ENCODE measurements at places on chromosomes 11 and 22.

GRCh38 chr11:126602349-126602940 lies 247.0 kb downstream of the ST3GAL4 start:
- DNase-seq, result no peak

DNA sequence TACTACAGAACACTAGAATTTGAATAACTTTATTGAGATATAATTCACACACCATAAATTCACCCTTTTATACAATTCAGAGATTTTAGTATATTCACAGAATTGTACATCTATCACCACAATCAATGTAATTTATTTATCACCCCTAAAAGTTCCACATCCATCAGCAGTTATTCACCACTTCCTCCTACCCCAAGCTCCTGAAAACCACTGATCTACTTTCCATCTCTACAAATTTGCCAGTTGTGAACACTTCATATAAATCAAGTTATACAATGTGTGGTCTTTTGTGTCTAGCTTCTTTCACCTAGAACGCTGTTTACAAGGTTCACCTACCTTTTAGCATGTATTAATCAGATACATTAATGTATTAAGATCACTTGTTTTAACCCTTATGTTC lies 179.6 kb downstream of the TTC28 start:
- DNase-seq, result no peak

DNA sequence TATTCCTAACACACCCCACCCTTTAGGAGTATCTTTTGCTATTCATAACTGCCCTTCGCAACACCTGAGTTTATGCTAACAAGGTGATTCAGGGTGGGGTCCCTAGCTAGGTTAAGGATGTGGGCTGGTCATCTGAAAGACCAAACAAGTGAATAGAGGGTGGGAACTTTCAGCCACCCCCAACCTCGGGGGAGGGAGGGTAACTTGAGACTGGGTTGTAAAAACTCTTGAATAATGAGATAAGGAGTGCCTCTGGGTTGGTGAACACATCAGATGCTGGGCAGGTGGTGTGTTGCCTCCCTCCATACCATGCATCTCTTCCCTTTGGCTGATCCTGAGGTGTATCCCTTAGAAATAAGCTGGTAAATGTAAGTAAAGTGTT lies 111.5 kb downstream of the SWAP70 start:
- DNase-seq, result no peak

DNA sequence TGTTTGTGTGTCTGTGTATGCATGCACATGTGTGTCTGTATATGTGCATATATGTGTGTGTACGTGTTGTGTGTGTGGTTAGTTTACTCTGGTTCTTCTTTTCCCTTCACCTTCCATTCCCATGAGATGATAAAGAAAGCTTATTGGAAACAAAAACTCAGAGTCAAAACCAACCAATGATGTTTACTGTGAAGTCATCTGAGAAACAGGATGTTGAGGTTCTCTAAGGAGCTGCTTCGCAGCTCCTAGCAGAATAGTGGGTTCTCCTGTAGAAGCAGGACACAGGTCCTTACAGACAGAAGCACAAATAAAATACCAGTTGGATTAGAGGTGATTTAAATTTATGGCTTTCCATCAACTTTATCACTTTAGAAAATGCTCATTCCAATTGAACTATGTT lies 256.1 kb upstream of the PLET1 start:
- DNase-seq, result no peak

- no peak for DNase-seq
Measured at GRCh38 chr11:61696602-61697001, 16.4 kb downstream of the DAGLA start.

GRCh38 chr11:116782728-116783127 lies 5.1 kb downstream of the ZPR1 start:
- DNase-seq, result no peak

DNA sequence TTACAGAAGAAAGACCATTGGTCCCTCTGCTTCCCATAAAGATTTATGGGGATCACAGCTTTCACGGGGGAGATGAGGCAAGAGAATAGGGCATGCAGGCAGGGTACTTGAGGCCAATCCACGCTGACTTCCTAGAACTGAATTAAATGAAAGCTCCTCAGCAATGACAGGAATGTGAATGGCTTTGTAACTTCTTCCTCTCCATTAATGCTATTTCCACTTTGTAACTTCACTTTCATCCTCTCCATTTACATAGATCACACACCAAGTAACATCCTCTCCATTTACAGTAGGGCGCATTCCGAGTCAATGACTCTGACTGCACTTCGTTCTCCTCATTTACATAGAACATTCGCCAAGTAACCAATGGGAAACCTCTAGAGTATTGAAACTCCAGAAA lies 89.8 kb downstream of the PIWIL4 start:
- DNase-seq, result no peak

DNA sequence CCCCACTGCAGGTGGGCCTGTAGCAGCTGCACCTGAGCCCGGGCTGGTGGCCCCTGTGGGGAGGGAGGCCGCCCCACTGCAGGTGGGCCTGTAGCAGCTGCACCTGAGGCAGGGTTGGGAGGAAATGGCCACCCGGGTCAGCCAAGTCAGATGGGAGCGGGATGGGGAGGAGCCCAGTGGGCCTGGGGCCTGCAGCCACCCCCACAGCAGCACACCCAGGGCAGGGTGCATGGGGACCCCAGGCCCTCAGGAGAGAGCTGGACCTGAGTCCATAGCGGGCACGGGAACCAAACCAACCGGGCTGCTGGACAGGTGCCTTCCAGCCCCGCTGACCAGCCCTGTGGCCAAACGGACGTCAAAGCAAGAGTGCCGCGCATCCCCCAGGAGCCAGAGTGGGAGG lies 61.7 kb downstream of the BRD1 start:
- DNase-seq, result no peak

GRCh38 chr22:35561796-35562526 lies 21.3 kb downstream of the RASD2 start:
- no peak for DNase-seq

DNA sequence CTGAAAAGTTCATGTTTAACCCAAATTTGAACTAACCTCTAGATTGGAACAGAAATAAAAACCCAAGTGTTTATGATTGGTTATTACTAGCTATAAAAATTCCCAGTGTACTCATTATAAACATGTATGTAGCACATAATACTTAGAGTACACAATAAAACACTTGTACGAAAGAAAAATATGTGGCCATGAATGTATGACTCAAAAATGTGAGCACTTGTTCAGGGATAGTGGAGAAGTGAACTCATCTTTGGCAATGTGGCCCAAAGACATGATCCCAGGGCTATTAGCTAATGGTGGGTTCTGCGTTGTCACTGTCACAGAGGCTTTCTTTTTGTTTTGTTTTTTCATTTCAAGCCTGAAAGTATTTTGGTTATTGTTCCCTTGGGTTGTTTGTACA lies 72.0 kb downstream of the PPFIBP2 start:
- DNase-seq, result no peak

GRCh38 chr11:95330302-95330701 lies 99.3 kb upstream of the SESN3 start:
- no peak for DNase-seq

DNA sequence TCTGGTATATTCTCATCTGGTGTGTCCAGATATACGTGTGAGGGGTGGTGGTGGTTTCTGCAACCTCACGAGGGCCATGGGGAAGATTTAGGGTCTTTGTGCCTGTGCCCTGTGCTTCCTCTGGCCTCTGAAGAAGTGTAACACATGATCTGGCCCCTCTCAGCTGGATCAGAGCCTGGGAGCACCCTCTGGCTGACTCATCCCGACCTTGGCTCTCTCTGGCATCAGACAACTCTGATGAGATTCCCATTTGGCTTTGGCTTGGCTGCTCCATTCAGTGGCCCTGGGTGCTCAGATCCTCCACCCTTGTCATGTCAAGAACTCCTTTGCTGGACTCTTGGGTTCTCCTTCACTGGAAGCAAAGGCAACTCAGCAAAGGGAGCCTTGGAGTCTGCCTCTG lies 45.2 kb downstream of the RASSF10 start:
- no peak for DNase-seq

DNA sequence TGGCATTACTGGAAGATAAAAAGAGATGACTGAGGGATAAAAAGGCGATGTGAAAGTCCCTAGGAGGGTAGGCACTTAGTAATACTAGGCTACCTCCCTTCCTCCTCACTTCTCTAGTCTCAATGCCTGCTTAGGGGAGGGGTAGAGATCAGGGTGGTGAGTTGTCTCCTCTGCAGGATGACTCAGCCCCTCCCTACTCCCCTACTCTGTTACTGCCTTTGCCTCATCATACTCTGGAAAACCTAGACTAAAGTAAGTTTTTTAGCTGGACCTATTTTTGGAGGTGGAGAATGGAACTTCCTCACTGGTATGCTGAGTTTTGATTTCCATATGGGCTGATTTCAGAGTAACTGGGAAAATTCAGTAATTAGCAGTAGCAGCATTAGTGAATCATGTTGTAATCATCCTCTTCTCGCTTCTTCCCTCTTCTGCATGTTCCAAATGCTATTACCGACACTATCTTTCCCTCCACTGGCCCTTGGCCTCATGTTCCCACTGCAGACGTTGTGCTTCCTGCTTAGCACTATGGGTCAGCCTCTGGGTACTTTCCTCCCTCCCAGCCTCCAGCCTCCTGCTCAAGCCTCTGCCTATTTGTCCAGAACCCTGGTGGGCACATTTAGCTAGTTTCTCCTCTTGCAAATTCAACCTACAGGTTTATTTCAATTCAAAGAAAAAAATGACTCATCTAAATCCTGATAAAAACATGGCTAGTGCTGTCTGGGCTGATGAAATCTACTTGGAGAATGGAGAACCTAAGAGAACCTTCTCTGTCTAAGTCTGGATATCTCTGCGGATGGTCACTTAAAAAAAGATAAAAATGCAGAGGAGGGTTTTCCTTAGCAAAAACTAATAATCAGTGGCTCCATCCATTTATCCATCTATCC lies 281.7 kb downstream of the ST3GAL4 start:
- DNase-seq, result no peak

DNA sequence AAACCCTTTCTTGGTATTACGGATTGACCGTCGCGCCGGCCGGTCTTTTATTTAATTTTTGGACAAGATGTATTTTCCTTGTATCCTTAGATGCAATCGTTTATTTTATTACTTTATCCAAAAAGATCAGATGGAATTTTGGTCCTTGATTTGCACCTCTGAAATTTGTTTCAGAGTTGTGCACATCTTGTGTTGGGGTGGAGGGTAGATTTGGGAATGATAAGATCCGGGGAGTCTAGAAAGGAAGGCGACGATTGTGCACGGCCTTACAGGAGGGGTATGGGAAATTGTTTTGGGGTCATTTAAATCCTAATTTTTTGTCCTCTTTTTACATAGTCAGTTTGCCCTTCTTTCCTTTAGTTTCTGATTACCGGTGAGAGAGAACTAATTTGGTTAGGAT lies 1.4 kb downstream of the KDM2A start:
- DNase-seq, result no peak

- no peak for DNase-seq
Measured at GRCh38 chr22:43313244-43313889, 29.8 kb downstream of the SCUBE1 start.

- no peak for DNase-seq
Measured at GRCh38 chr22:44729391-44730021, 22.9 kb upstream of the ARHGAP8 start.

DNA sequence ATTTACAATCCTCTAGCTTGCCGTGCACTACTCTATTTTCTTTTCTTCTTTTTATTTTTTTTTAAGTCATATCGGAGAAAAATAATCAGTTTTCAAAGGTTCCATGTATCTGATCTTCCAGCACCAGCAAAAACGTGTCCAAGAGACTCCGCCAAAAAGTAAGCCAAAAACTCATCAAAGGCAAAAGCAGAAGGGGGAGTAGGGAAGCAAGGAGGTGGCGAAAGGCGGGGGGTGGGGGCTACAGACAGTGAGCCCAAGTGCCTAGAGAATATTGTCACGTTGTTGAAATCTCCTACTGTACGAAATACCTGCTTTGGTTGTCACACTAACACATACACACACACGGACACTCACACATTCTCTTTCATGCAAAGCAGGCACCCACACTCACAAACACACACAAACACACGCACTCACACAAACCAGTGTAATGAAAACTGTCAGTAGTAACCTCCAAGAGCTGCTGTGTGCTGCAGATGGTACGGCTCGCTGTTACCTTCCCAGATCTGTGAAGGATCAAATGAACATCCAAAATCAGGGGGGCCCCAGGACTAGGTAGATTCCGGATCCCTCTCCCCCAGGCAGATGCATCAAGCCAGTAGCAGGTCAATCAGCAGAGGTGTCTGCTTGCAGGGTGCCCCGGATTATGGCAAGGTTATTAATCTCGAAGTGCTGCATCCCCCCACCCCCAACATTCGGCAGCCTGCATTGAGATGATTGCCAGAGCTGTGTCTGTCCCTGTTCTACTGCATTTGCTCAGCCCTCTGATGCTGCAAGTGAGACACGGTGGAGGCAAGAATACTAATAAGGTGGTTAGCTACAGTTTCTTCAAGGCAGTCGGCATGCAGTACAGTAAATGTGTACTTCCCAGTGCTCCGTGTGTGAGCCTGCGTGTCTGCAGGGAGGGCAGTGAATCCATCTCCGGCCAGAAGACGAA lies at the start of gene LRRC4C:
Gene LRRC4C, minus strand, starts transcription at position 188 of the 937 bp plus-strand sequence.
- no peak for DNase-seq

DNA sequence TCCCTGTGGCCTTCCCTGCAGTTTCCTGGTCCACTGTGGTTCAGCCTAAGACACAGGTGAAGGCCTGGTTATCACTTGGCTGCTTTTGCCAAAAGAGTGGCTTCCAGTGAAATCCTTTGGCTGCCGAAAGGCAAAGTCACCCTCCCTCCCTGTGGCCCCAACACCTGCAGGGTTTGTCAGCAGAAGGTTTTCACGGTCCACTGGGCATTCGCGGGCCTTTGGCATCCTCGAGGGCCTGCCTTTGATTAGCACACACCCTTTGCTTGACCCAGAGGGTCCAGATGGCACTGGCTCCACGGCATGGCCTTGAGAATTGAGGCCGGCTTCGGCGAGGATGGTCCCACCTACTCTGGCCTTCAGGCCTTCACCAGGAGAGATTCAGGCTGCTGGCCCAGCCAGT lies 35.3 kb downstream of the RTN4R start:
- DNase-seq, result no peak

DNA sequence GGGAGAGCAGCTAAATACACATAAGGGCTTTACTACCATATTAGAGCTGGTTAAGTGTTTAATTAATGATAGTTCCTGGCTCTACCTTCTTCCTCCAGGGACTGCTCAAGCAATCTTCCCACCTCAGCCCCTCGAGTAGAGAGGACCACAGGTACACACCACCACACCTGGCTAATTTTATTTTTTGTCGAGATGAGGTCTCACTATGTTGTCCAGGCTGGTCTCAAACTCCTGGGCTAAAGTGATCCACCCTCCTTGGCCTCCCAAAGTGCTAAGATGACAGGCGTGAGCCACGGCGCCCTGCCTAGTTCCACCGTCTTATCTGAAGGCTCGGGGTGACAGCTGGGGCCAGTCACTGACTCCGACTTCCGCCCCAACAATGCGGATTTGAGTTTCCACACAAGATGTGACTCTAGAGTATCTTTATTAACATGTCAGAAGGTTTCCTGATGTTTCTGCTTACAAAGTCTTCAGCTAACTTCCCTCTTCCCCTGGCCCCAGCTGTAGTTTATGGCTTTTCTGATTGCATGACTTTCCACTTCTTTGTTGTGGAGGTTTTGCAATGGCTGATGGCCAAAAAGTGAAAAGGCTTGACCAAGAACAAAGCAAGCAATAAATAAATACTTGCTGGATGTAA lies 16.8 kb downstream of the TPST2 start:
- DNase-seq, result no peak

- no peak for DNase-seq
Measured at GRCh38 chr22:29071261-29072045, 1.4 kb upstream of the KREMEN1 start.

GRCh38 chr11:115959081-115959486 lies 454.9 kb upstream of the CADM1 start:
- DNase-seq, result no peak

Data from stimulated activated CD8-positive, alpha-beta memory T cell treated with anti-CD3 and anti-CD28 coated beads, Interleukin-15, amount 100 ng/mL, for 1 hour (primary cell).